ENCODE measurements at places on chromosomes 13 and 19.

DNA sequence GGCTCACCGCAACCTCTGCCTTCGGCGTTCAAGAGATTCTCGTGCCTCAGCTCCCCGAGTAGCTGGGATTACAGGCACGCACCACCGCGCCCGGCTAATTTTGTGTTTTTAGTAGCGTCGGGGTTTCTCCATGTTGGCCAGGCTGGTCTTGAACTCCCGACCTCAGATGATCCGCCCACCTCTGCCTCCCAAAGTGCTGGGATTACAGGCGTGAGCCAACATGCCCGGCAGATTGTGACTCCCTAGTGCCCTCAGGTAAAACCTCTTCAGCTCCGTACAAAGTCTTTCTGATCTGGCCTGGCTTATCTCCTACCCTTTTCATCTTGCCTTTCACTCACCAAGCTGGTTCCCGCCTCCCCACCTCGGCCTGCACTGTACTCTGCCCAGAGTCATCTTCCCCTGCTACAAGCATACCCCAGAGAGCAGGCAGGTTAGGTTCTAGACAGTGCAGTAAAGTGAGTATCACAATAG lies 15.0 kb downstream of the BICRA start:
- DNase-seq = no peak

DNA sequence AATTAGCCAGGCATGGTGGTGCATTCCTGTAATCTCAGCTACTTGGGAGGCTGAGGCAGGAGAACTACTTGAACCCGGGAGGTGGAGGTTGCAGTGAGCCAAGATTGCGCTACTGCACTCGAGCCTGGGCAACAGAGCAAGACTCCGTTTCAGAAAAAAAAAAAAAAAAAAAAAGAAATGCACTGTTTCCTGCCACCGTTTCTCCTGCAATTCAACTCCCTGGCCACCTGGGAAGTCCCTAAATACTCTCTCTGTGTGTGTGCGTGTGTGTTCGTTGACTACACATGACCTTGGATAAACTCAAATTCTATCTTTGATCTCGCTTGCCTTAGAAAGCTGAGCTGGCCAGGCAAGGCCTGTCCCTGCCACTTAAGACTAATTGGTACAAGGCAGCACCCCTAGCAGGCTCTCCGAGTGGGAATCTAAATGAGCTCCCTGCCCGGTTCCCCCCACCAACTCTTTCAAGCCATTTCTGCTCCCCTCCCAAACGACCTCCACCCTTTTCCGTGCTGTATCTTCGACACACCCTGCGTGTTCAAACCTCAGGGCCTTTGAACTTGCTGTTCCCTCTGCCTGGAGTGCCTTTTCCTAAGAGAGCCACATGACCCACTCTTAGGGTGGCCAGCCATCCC lies 5.2 kb upstream of the BCAT2 start:
- no peak for DNase-seq

- DNase-seq = no peak
Measured at GRCh38 chr19:16117594-16118033, 5.9 kb downstream of the RAB8A start.

- DNase-seq = no peak
Measured at GRCh38 chr19:45045671-45046353, 7.0 kb downstream of the CLASRP start.

DNA sequence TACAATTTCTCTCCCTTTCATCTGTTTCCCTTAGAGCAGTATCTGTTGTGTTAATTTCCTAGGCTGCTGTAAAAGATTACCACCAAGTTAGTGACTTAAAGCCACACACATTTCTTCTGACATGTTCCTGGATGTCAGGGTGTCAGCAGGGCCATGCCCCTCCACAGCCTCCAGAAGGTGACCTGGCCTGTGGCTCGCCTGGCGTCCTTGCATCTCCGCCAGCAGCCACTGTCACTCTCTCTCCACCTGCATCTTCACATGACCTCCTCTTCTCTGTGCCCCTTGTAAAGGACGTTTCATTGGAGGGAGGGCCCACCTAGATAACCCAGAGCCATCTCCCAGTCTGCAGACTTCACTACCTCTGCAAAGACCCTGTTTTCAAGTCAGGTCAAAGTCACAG lies 61.3 kb downstream of the SLC7A9 start:
- DNase-seq = no peak

DNA sequence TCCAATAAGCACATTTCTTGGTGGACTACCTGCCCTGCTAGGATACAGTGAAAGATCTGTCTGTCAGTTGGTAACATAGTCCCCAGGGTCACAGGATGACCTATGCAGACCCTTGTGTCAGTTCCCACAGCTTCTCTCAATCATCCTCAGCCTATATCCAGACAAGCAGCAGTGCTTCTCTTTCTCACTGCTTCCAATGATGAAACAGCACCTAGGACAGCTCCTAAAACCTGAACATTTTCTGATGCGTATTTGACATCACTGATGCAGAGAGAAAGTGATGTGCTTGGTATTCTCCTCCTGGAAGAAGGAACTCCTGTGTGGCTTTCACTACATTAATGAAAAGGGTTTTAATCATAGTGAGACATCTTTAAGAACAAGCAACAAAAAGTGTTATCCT lies 43.7 kb downstream of the ZNF557 start:
- no peak for DNase-seq

All from SK-N-MC (cell line).